ENCODE measurements at places on chromosomes 1 and 21.

- no peak for DNase-seq
These were observed 11.0 kb downstream of the ETV3L start for GRCh38 chr1:157088607-157089006.

- no peak for DNase-seq
These were observed 90.8 kb upstream of the CCDC190 start for GRCh38 chr1:162951553-162952315.

GRCh38 chr1:218823291-218823900 lies 350.3 kb upstream of the LYPLAL1 start:
- DNase-seq = no peak

DNA sequence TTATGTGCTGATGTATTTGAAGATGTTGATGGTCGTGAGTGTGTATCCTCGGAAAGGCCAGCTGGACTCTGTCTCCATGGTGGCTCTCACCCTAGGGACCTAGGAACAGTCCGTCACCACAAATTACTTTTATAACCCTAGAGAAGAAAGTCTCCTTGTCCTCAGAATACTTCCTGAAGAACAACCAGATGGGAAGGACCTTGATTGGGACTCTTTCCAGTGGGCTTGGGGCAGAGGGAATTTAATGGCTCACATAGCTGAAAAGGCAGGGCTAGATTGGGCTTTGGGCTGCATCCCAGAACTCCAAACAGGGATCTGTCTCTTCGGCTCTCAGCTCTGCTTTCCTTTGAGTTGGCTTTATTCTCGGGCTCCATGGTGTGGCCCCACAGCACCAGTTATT lies 90.8 kb downstream of the TBX19 start:
- no peak for DNase-seq

DNA sequence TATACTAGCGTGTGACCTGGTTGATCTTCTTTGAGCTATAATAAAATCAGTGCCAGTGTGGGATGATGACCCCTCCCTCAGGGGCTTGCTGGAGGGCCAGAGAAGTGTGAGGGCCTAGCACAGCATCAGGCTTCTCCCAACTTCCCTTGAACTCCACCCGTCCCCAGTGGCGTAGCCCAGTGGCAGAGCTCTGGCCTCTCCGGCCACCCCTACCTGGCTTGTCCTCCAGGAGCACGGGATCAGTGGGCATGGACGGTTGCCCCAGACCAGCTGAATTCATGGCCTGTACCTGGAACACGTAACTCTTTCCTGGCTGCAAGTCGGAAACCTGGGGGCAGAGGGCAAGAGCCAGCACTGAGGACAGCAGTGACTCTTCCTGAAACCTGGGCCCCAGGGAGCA lies 36.0 kb downstream of the MYOM3 start:
- DNase-seq = no peak

DNA sequence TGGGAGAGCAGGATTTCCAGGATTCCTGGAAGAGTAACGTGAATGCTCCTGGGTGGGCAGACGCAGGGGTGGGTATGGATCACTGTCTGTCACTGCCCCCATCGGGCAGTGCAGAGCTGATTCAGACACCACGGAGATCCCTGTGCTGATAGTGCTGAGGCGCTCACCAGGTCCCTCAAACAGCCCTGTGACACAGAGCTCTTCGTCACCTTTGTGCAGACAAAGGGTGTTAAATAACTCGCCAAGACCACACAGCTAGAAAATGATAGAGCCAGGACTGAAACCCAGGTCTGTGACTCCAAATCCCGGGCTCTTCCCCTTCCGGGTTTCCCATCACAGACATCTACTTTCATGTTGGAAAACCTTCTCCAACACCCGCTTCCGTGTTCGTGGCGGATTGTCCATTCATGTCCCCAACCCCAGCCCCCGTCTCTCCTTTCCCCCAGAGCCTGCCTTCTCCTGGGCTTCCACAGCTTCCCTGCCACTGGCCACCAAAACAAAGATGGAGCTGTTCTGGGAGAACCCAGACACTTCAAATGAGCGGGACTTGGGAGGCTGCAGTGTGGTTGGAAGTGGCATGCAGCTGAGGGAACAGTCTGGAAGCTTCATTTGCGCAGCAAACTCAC lies 2.6 kb downstream of the EFHD2 start:
- no peak for DNase-seq

DNA sequence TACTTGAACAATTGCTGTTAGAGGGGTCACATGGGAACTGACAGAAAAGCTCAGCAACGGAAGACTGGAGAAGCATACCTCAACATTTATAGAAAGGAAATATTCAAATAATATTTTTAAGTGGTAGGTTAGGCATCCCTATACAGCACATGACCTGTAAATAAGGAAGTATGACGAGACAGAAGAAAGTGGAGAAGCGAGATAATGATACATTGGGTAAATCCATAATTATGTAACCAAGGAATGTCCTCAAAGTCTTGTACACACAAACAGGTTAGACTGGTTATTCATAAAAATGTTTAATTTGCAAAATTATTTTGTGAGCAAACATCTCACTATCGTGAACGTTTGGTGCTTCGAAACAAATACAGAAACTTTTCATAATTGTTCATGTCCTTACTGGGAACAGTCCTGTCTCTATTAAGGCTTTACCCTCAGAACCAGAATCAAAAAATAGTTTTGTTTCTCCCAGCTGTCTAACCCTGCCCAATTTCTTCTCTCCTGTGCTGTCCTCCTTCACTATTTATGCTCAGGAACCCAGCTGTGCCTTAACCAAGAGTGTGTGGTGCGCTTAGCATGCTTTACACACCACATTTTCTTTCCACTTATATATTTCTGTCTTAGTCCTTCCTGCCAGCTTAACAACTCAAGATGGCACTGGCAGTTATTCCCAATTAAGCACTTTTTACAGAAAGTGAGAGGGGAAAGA lies 10.2 kb downstream of the KMO start:
- DNase-seq = no peak

GRCh38 chr21:26236281-26236680 lies 65.7 kb upstream of the APP start:
- DNase-seq = no peak

GRCh38 chr1:204319027-204319426 lies 40.7 kb downstream of the PLEKHA6 start:
- DNase-seq = no peak

DNA sequence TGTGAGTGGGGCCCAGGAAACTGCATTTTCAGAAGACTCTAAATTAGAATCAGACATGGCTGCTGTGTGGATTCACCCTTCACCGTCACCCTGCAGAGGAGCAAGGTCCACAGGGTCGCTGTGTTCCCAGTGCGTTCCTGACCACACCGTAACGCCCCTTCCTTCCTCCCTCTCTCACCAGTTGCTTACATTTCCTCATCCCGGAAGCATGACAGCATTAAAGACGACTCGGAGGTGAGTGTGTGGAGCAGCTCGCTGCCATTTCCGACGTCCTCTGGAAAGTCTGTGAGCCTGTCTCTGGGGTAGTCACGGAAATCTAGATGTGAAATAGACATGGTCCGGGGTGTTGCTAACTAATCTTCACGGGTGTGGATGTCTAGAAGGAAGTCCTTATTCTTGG lies 45.9 kb downstream of the FAAP20 start:
- DNase-seq = no peak

- DNase-seq = no peak
These were observed 16.7 kb downstream of the INAVA start for GRCh38 chr1:200911361-200911760.

All from NCI-H1092 (cell line).